GDM1 (cell line): ENCODE measurements at places on chromosomes 3 and 15.

GRCh38 chr15:81008312-81008711 is 7.6 kb downstream of the TLNRD1 start:
- DNase-seq, result no peak

- DNase-seq, result no peak
Measured at GRCh38 chr15:69836048-69836447, 261.7 kb downstream of the TLE3 start.

GRCh38 chr15:57780471-57780870 is 74.0 kb downstream of the POLR2M start:
- no peak for DNase-seq

- DNase-seq, result no peak
Measured at GRCh38 chr3:58048301-58048700, 40.1 kb downstream of the FLNB start.

DNA sequence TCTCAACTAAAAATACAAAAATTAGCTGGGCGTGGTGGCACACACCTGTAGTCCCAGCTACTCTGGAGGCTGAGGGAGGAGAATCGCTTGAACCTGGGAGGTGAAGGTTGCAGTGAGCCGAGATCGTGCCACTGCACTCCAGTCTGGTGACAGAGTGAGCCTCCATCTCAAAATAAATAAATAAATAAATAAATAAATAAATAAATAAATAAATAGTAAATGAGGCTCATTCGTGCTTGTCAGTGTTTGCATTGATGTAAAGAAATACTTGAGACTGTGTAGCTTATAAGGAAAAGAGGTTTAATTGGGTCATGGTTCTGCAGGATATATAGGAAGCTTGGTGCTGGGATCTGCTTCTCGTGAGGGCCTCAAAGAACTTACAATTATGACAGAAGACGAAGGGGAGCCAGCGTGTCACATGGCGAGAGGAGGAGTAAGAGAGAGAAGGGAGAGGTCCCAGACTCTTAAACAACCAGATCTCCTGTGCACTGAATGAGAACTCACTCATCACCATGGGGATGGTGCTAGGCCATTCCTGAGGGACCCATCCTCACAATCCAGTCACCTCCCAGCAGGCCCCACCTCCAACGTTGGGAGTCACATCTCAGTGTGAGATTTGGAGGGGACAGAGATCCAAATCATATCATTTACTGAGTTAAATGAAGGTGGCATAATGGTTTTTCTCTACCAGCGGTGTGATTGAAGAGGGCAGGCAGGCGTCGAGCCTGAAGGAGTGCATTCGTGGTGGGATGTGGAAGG is 104.5 kb downstream of the FNDC3B start:
- no peak for DNase-seq

- no peak for DNase-seq
Measured at GRCh38 chr3:49714728-49715550, 4.5 kb downstream of the AMIGO3 start.

DNA sequence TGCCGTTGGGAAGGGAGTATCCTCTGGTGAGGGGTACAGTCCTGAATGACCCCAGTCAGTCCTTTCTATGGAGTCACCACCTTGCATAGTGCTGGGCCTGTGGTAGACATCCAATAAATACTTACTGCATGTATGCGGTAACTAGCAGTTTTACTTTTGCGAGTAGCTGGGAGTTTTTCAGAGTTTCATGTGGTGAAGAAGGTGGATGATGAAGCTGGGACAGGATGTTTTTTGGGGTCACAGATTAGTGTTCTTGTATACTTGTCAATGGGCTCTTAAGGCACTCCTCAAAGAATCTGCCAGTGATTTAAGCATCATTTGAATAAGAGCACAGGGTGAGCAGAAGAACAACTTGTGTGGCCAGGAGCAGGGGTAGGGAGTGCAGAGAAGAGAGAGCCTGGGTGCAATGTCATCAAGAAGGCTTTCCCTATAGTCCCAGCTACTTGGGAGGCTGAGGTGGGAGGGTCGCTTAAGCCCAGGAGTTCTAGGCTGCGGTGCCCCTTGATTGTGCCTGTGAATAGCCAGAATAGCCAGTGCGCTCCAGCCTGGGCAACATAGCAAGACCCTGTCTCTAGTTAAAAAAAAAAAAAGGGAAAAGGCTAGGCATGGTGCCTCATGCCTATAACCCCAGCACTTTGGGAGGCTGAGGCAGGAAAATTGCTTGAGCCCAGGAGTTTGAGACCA is 22.1 kb downstream of the PPCDC start:
- DNase-seq, result no peak
